Stimulated activated CD4-positive, alpha-beta T cell treated with anti-CD3 and anti-CD28 coated beads, Interleukin-4, amount 100 ng/mL, for 48 hours (primary cell): ENCODE measurements at places on chromosomes 13 and 19.

GRCh38 chr13:99296398-99296797 lies 10.8 kb downstream of the GPR183 start:
- no peak for DNase-seq

DNA sequence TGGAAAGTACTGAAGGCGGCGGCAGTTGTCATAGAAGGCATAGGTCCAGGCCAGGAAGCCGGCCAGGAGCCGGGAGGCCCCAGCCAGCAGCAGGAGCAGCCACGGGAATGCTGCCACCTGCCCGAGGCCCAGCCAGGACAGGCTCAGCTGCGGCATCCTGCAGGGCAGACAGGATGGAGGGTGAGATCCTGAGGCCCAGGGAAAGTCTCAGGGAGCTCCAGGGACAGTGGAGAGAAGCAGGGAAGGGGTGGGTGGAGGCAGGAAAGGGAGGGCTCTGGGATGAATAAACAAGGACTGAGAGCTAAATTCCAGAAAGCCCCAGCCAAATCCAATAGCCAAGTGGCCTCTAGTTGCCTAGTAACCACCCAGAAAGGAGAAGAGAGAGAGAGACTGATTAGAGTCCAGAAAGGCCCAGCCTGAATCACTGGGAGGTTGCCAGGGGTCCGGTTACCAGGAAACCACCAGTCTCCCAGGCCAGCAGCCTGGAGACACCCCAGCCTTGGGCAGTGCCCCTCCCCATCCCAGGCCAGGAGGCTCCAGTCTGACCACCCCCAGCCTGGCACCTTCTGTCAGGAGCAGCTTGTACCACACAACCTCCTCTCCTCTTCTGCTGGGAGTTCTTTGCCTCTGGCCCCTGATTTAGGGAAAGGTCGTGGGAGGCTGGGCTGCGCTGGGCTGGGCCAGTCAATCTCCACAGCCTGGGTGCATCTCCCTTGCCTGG lies 7.5 kb upstream of the OR10H5 start:
- DNase-seq = no peak

DNA sequence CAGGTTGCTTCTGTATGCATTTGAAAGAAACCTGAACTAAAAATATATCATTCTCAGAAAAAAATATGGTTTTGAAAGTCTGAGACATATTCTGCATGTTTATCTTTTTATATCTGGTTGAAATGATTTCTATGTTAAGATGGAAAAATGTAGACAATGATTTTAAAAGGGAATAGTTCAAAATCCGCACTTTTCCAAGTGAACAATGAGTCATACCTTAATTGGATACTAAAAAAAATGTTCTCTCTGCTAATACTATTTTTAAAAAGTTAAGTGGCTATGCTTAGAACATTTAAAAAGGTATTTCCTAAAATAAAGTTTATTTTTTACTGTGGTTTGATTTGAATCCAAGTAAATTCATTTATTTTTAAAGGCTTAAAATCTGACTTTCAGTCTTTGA lies 801.4 kb downstream of the SLITRK6 start:
- DNase-seq = no peak

- DNase-seq = no peak
Observed at GRCh38 chr19:2896694-2897093, 4.0 kb upstream of the ZNF57 start.

DNA sequence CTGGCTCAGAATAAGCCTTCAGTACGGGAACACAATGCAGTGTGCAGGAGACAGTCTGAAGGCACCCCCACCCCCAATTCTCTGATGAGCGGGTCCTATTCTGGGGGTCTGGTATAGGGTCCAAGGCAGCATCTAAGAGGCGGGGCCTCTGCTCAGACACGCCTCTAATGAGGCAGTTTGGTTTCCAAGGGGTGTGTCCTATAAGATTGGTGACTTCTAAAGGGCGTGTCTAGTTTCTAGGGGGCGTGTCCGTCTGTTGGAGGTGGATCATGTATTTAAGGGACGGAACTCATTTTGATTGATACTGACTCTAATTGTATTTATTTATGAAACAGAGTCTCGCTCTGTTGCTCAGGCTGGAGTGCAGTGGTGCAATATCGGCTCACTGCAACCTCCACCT lies 8.7 kb downstream of the FIZ1 start:
- no peak for DNase-seq

DNA sequence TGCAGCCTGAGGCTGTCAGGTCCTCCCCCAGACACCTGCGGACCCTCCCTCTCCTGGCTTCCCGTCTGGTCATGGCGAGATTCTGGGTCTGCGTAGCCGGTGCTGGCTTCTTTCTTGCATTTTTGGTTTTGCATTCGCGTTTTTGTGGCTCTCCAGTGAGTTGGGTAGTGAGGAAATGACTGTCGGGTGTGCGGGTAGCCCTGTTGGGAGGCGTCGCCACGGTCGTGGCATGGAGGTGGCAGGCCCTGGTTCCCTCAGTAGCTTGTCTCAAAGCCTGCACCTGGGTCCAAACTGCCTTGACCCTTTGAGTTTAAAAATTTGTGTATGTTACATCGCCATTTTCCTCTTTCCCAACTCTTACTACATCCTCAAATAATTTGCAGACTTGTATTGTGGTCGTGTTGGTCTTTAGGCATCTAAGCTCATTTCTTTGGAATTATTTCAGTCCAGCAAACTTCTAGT lies 344 bp downstream of the NHLRC3 start:
- peak; percentile 30 for DNase-seq

DNA sequence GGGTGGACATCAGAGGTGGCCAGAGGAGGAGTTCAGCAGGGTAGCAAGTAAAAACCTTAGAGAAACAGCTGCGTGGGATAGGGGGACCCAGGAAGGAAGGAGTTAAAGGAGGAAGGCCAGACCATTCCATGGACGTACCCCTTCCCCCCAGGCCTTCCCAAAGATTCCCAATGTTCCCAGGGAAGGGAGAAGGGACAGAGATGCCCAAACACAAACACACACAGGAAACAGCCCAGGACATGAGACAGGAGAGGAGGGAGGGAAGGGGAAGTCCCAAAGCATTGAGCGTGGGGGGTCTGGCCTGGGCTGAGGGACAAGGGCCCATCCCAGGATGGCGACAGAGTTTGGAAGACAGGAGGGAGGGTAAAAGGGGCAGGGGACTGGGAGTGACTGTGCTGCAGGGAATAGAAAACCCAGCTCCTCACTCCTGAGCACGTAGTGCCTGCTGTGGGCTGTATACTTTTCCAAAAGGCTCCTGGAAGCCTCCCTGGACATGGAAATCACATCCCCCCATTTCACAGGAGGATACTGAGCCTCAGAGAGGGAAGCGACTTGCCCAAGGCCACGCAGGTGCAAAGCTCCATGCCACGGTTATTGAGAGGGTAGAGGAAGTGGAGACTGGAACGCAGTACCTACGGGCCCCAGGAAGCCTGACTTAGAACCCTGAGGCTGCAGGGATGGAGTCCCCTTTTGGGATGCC lies 1.1 kb downstream of the SYDE1 start:
- no peak for DNase-seq

DNA sequence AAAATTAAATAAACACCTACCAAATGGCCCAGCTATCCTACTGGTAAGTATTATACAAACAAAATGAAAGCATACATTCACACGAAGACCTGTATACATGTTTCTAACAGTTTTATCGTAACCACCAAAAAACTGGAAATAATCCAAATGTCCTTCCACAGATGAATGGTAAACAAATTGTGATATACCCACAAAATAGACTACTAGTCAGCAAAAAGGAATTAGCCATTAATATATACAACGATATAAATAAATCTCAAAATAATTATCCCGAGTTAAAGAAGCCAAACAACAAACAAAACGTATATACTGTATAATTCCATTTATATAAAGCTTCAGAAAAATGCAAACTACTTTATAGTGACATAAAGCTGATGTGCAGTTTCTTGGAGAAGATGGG lies 106.3 kb upstream of the SERTM1 start:
- DNase-seq = no peak
